ENCODE measurements at places on chromosomes 5 and 9.
A peak's percentile ranks its signal among the peaks of the same experiment; 100 is the strongest.

DNA sequence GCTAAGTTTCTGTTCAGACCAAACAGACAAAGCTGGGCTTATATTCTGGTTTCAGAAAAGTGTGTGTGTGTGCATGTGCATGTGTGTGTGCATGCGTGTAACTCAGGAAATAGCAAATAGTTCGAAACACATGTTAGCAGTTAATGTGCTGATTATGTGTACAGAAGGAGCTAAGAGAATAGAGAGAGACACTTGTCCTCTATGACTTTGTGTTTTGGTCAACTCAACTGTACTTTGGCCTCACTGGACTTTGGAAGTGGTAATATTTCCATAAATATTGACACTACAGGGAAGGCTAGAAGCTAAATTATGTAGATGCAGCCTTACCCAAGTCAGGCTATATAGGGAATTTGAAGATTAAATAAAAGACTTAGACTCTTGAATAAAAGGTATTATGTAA, 155.5 kb downstream of the RAB3C start:
- DNase-seq = no peak

DNA sequence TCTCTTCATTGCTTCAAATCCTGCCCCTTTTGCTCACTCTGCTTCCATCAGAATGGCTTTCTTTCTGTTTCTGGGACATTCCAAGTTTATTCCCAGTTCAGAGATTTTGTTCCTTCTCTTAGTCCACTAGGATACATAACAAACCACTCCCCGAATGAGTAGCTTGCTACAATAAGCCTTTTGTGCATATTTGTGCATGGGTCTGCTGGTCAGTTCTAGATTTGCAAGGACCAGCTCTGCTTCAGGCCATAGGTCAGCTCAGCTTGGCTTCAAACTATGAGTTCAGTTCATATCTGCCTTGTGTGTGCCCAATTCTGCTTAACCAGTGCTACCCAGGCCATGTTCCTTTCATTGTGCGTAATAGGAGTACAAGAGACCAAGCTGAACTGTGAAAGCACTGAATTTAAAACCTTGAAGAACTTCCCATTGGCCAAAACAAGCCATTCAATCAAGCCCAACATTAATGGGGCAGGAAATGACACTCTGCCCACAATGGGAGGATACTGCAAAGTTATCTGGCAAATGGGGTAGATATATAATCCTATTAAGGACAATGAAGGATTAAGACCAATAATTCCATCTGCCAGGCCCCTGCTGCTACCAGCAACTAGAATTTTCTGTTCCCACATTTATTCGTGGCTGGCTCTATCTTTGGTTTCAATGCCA, 328.8 kb downstream of the PRELID2 start:
- DNase-seq = no peak

GRCh38 chr5:77177576-77177975, 32.9 kb upstream of the PDE8B start:
- no peak for DNase-seq

- no peak for DNase-seq
Measured at GRCh38 chr5:142561486-142562097, 124.3 kb downstream of the FGF1 start.

- DNase-seq = no peak
Measured at GRCh38 chr9:84385386-84386040, 45.0 kb upstream of the SLC28A3 start.

DNA sequence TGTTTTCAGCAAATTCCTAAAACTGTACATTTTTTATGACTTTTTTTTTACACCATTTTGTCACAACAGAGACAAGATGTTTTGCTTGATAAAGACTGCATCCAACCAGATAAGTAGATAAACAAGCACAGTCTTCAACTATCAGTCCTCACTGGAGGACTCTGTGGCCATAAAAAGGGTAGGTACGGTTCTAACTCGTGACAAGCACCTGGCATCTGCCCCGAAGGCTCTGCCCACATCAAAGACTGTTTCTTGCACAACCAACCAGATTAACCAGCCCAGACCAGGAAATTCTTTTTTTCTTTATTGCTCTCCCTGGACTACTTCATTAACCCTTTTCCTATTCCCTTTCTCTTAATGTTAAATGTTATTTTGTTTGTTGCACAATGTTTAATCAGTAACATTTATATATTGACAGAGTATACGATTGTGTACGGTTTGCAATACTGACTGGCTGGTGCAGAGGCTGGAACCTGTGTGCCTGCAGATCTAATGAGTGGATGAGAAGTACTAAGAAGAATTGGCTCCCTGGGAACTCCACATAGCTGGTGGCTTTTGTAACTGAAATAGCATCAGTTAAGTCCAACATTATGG, 74.1 kb downstream of the SERINC5 start:
- DNase-seq = peak; percentile 54

- no peak for DNase-seq
Measured at GRCh38 chr5:165360366-165360765, 1854.9 kb downstream of the MAT2B start.

DNA sequence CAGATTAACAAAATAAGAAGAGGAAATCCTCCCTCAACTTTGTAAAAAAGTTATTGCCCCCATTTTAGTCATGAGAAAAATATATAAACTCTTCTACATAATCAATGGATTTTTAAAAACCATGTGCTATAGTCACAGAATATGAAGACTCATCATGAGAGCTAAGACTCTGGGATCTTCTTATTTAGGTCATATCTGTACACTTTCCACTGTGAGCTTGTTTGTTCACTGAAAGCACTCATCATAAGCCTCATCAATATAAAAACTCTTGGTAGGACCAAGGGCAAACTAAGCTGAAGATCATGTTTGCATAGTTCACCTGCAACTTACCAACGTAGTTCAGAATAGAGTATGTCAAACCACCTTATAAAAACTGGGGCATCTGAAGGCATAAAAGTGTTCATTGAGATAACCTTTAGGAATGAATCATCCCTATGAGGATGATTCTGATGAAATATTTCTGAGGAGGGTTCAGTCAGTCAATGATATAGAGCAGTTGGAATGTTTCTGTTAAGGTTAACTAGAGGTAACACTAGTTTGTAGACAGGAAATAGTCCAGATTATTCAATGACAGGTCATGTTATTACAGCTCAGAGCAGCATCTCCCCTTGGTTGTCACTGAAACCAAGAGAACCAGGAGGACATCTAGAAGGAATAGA, 289.9 kb upstream of the SMC2 start:
- peak; percentile 95 for DNase-seq

DNA sequence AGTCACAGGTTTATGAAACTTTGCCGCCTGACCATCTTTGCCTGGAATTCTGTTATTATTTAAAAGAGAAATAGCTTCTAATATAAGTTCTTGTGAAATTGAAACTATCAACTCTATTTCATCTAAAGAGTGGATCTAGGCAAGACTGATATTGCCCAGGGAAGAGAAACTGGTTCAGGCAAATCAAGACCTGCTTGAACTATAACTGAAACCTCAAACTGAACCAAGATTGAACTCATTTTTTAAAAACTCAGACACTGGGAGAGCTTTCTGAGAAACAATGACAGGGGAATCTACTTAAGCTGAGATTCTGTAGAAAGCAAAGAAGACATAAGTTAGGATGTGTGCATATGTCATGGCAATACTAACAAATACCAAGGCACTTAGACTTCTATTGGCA, 815.8 kb downstream of the BRINP1 start:
- no peak for DNase-seq

GRCh38 chr5:93192087-93192486, 388.9 kb downstream of the NR2F1-AS1 start:
- DNase-seq = peak; percentile 87

GRCh38 chr5:77707791-77708190, 68.3 kb downstream of the TBCA start:
- DNase-seq = no peak

DNA sequence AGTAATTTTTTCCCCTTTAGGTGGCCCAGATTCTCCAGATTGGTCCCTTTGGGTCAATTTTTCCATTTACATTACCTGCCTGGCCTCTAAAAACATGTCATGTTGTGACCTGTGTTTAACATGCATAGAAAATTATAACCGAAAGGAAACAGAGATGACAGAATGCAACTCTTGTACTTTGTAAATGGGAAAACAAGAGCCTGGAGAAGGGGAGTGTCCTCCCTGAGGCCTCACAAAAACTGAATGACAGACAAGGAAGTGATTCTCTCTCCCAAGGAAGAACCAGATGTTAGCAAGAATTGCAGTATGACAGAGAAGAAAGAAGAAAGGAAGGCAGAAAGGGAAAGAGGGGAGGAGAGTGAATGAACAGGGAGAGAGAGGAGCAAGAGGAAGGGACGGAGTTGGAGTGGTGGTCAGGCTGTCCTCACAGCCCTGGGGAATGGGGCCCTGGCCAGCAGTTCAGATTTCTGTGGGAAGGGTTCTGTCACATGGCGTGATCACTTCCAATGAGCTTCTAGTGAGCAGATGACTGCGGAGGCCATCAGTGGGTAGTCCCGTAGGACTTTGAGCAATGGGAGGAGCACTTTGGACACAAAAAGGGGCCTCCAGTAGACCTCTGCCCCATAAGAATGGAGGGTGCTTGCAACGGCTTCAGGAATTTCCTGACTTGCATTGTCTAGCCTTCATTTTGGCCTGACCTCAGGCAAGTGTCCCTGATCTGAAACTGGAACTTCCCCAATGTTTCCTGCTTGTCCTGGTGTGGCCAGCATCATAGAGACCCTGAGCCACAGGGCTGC, 31.6 kb downstream of the ABLIM3 start:
- DNase-seq = no peak

GRCh38 chr9:75010570-75010969, 17.5 kb downstream of the CARNMT1 start:
- no peak for DNase-seq

DNA sequence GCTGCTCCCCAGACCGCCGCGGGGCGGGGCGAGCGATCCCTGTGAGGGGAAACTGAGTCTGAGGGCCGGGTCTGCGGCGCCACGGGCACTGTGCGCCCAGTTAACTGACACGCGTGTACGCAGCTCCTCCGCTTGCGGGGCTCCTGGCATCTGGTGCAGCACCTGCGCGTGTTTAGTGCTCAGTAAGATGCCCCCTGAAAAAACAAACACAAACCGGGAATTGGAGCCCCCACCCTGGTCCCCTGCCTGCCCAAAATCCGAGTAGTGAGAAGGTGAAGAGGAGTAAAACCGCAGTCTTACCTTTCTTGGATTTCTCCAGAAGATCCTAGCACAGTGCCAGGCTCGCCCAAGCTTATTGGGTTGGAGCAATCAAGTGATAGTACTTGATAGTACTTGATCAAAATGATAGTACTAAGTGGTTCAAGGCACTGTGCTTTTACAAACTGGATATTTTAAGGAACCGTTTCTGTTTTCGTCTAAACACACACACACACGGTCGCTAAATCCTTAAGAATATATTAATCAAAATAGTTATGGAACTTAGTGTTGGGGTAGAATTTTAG, 2.7 kb upstream of the TRAF1 start:
- DNase-seq = no peak

DNA sequence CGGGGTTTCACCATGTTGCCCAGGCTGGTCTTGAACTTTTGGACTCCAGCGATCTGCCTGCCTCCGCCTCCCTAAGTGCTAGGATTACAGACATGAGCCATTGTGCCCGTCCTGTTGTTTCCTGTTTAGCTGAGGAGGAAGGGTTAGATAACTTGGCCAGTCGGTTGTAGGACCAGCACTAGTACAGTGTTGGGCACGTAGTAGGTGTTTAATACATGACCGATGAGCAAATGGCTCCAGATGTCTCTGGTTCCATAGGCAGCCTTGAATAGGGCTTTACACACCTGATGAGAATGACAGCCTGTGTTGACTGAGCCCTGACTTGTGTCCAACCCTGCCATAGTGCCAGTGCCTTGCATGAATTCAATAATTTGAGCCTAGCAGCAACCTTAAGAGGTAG, 1.8 kb downstream of the EHMT1 start:
- DNase-seq = no peak

GRCh38 chr5:149682532-149683075, 47.5 kb upstream of the PPARGC1B start:
- no peak for DNase-seq

GRCh38 chr9:23006127-23006526, 559.5 kb downstream of the DMRTA1 start:
- no peak for DNase-seq

DNA sequence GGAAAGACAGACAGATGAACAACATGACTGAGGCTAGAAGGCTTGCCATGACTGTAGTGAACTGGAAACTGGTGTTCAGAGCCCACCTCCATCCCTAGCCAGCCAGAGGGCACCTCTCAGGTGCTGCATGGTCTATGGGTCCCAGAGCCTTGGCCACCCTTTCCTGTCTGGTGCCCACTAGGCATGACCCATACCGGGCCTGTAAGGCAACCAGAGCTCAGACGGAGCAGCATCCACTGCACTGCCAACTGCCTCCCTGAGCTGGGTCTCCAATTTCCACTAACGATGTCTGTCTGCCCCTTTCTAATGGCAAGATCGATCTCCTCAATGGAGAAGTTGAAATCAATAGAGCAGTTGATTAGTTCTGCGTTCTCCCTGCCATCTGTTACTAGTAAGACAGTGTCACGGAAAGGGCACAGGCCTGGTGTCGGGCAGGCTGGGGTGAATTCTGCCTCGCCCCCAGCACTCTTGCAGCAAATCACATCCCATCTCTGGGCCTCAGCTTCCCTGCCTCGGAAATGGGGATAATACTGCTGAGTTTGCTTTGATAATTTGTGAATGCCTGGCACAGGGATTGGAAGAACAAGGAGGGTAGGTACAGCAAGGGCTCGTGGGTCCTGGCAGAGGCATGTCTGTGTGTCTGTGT, 172.3 kb upstream of the MVB12B start:
- no peak for DNase-seq

DNA sequence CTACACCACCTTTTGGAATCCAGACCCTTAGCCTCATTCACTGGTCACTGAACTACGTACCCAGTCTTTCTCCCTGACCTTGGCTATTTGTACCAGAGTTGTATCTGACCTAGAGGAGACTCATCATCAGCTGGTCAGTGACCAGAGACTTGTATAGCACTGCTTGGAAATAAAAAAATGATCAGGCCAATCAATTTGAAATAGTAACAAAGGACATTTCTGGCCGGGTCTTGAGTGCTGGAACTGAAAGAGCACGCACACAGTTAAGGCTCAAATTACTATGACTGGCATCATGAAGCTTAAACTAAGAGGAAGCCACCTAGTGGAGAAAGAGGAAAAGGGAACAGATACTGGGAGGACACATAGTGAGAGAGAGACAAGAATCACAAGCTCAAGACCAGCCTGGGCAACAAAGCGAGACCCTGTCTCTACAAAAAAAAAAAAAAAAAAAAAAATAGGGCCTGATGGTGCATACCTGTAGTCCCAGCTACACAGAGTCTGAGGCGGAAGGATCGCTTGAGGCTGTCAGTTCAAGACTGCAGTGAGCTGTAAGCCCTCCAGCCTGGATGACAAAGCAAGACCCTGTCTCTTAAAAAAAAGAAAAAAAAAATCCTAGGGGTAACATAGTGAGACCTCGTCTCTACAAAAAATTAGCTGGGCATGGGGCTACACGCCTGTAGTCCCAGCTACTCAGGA, 12.8 kb upstream of the SRP19 start:
- peak; percentile 52 for DNase-seq
